Activated naive CD8-positive, alpha-beta T cell treated with anti-CD3 and anti-CD28 coated beads, Interleukin-2, amount 10 ng/mL, durations not matched to agents 7 days and 5 days (primary cell): ENCODE measurements at places on chromosomes 12 and 14. TPM values are rescaled to one million over a fixed set of nuclear protein-coding genes. Genes with fewer than 3 reads are reported as not detected.
A peak's percentile ranks its signal among the peaks of the same experiment; 100 is the strongest.

DNA sequence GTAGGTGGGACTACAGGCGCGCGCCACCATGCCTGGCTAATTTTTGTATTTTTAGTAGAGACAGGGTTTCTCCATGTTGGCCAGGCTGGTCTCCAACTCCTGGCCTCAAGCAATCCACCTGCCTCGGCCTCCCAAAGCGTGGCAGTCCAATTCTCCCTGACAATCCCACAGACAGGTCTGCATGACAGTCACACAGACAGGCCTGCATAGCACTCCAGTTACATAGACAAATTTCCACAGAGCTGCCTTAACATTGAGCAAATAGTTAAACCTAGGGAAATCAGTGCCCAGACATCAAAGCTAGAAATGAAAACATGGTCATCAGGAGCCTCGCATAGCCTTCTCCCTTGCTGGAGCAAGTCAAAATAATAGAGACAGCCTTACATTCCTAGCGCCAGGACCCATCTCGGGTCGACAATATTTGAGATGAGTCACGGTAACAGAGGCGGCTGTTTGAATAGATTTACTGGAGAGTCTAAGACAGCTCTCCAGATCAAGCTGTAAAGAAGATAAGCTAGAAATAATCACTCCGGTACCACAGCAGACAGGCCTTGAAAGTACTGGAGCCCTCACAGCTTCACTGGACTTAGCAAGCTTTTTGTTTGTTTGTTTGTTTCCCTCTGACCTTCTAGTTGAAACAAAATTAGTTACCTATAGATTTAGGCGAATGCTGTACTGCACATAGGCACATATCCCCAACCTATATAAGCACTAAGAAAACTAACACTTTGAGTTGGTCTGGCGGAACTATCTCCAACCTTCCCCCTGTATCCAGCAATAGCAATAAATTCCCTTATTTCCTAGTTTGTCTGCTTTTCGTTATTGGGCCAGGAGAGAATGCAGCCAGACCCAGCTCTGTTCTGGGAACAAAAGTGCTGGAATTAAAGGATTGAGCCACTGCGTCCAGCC is 23.8 kb upstream of the PYROXD1 start:
- no peaks in the 10 kb centered on the region for H3K36me3 ChIP-seq
- H3K27ac ChIP-seq: no peak overlapping the region
- H3K4me1 ChIP-seq: no peaks in the 10 kb centered on the region
- no peak for DNase-seq
- peaks cover 12% of the 10 kb centered on the region for H3K27me3 ChIP-seq
- no peak overlapping the region for H3K4me3 ChIP-seq

DNA sequence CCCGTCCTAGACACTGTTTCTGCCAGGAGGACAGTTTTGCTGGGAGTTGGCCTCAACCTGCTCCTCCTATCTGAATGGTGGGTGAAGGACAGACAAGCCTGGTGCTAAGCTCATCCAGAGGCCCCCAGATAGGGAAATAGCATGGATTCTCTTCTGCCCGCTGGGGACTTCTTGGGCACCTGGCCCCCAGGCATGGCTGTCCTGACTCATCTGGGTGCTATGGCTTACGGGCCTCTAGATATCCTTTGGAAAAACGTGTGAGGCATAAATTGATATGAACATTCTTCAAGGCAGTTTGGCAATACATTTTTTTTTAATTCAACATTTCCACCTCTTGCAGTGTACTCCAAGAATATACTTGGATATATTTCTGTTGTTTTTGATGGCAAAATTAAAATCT is 8.6 kb downstream of the TECPR2 start:
- H3K4me1 ChIP-seq: peaks cover 19% of the 10 kb centered on the region
- H3K27me3 ChIP-seq: no peaks in the 10 kb centered on the region
- H3K4me3 ChIP-seq: no peak overlapping the region
- H3K36me3 ChIP-seq: peaks cover 3% of the 10 kb centered on the region
- H3K27ac ChIP-seq: no peak overlapping the region
- no peak for DNase-seq

GRCh38 chr12:553216-554000 is 93.7 kb downstream of the B4GALNT3 start:
- peak; percentile 67 for DNase-seq
- H3K27me3 ChIP-seq: no peaks in the 10 kb centered on the region
- H3K4me3 ChIP-seq: peak overlapping the region; percentile 84
- H3K4me1 ChIP-seq: peaks cover 42% of the 10 kb centered on the region
- peaks cover 10% of the 10 kb centered on the region for H3K36me3 ChIP-seq

Gene SOAT2
- total RNA-seq: 9.8 TPM

Gene NRXN3
- total RNA-seq: not detected

DNA sequence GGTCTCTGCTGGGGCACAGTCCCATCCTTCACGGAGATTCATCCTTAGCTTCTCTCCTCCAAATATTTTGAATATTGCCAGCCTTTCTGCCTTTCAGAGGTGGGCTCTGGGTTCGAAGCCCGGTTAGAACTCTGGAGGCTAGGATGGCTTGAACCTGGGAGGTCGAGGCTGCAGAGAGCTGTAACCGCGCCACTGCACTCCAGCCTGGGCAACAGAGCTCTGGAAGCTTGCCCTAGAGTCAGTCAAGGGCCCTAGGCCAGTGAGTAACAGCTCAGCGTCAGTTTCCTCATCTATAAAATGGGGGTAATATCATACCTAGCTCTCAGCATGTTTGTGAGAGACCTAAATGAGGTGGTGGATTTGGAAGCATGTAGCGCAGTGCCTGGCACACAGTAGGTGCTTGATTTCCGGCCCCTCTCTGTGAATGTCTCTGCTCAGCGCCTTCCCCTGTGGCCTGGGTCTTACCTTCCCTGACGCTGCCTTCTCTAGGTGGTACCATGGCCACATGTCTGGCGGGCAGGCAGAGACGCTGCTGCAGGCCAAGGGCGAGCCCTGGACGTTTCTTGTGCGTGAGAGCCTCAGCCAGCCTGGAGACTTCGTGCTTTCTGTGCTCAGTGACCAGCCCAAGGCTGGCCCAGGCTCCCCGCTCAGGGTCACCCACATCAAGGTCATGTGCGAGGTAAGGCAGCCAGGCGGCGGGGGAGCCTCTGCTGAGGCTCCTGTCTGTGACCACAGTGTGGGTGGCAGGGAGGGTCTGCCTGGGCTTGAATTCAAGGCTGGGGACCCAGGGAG is 3.4 kb downstream of the PTPN6 start:
- peak; percentile 54 for DNase-seq
- peaks cover 58% of the 10 kb centered on the region for H3K36me3 ChIP-seq
- no peaks in the 10 kb centered on the region for H3K27me3 ChIP-seq
- peak overlapping the region; percentile 100 for H3K4me3 ChIP-seq
- peaks cover 72% of the 10 kb centered on the region for H3K4me1 ChIP-seq
- H3K27ac ChIP-seq: peak overlapping the region; percentile 100

DNA sequence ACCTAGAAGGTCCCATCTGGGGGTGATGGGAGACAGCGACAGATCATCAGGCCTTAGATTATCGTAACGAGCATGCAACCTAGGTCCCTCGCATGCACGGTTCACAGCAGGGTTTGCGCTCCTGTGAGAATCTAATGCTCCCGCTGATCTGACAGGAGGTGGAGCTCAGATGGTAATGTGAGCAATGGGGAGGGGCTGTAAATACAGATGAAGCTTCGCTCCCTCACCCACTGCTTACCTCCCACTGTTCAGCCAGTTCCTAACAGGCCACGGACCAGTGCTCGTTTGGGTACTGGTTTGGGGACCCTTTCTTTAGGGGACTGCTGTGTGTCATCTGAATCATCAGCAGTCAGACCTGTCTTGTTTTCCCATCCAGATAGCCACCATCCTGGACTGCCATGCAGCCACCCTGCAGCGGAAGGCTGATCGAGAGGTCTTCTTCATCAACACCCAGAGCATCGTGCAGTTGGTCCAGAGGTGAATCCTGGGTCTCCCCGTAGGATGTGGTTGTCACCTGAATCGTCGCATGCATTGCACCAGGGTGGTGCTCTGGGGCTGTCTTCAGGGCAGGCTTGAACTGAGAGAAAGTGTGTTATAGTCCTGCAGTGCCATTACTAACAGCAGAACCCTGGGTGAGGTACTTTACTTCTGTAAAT is 96.2 kb downstream of the ACACB start:
- H3K36me3 ChIP-seq: no peaks in the 10 kb centered on the region
- no peak overlapping the region for H3K27ac ChIP-seq
- no peaks in the 10 kb centered on the region for H3K27me3 ChIP-seq
- no peak overlapping the region for H3K4me3 ChIP-seq
